ENCODE measurements at places on chromosomes 4 and X.
A peak's percentile ranks its signal among the peaks of the same experiment; 100 is the strongest.

DNA sequence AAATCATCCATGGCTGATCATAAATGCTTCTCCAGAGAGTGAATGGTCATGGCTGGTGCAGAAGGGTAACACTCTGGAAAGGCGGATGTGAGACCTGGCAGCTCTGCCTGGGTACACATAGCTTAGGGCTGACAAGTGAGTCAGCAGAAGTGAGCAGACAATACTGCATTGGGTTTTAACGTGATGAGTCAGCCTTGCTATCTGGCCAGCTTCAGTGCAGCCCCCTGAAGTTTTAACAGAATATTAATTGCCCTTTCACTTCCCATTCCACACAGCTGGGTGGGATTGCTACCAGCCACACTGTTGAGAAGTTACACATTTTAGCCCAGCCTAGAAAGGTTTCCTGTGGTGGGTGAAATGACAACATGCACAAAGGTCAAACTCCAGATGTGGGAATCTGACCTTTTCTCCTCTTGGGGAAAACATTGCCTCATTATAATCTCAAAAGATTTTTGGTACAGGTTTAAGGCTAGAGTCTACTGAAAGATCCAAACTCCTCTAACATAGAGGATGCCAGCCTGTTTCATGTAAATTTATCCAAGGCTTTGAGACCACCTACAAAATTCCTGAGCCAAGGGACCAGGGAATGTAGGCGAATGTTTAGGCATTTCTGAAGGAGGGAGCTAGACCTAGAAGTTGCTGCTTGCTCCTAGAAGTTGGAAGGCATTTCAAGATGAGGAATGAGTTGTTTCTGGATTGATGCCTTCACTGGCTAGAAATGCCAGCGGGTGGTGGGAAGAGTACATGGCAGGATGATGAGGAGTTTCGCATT, 230.3 kb upstream of the PGRMC2 start:
- DNase-seq = no peak

- no peak for DNase-seq
These were observed 543.1 kb downstream of the TRIML1 start for GRCh38 chr4:188682321-188682720.

DNA sequence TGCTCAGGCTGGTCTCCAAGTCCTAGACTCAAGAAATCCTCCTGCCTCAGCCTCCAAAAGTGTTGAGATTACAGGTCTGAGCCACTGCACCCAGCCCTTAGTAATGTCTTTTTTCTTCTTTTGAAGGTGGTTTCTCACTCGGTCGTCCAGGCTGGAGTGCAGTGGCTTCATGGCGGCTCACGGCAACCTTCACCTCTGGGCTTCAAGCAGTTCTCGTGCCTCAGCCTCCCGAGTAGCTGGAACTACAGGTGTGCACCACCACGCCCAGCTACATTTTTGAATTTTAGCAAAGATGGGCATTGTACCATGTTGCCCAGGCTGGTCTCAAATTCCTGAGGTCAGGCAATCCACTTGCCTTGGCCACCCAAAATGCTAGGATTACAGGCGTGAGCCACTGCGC, 32.3 kb upstream of the ASMTL start:
- DNase-seq = no peak

GRCh38 chr4:147644471-147644870, 27.3 kb downstream of the TMEM184C start:
- DNase-seq = no peak

DNA sequence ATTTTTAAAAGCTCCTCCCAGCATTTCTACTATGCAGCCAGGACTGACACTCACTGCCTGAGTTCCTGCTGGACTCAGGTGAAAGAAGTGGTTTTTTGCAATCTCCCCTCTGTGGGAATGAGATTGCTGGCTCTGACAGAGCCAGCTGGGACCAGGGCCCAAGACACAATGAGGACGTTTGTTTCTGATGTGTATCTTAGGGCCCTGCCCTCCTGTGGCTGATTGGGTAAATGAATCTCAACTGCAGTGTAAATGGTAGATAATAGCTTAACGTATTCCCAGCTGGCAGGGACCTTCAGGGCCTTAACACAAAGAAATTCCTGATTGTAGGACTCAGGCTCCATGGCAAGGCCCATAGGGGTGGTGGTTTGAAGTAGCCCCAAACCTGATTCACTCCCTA, 85.8 kb upstream of the PRPS1 start:
- peak; percentile 74 for DNase-seq

GRCh38 chr4:34676400-34676799, 1567.9 kb downstream of the ARAP2 start:
- DNase-seq = no peak

GRCh38 chr4:26719954-26720552, 136.2 kb downstream of the TBC1D19 start:
- peak; percentile 15 for DNase-seq

DNA sequence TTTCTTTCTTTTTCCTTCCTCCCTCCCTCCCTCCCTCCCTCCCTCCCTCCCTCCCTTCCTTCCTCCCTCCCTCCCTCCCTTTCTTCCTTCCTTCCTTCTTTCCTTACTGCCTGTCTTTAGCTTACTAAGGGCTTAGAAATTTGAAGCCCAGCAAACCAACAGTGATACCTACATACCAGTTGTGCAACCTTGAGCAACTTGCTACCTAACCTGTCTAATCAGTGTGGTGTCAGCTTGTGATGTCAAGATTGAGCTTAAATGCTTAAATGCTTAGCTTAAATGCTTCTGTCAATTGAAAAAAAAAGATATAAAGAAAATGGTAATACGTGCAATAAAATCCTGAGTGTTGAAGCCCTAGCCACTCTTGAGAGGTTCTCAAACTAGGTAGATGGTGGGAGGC, 728.6 kb downstream of the TRIML1 start:
- DNase-seq = no peak
